ENCODE measurements at places on chromosomes 3 and 15.

DNA sequence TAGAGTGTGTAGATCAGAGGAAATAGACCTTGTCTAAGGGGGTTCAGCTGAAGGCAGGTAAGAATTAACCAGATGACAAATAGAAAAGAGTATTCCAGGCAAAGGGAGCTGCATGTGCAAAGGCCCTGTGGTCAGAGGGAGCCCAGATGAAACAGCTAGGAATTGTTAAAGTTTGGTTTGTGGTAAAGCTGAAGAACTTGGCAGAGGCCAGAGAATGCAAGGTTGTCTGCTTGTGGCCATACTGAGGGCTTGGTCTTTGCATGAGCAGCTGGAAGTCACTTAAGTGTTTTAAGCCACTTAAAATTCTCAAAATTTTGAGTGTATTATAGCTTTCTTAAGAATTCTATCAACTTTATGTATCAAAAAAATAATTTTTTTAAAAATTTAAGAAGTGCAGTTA, 116.5 kb downstream of the NEK10 start:
- no peak for DNase-seq

DNA sequence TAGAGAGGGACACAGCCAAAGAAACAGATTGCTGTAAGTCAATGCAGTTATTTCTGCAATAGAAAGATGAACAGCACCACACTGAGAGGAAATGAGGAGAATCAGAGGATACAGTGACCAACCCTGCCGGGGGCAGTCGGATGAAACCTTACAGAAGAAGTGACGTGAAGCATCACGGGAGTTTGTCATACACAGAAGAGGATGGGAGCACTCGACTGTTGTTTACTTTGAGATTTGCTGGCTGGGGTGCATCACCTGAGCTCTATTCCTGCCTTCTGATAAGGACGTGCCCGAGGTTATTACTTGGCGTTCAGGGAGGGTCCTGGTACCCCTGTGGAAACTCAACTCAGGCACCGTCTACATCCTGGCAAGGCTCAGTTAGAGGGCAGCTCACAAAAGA, 45.4 kb downstream of the MAGEF1 start:
- no peak for DNase-seq

- DNase-seq = no peak
These were observed 181.7 kb upstream of the SNTN start for GRCh38 chr3:63470745-63471144.

GRCh38 chr3:45817831-45818522, 21.6 kb upstream of the SLC6A20 start:
- DNase-seq = peak; percentile 86

DNA sequence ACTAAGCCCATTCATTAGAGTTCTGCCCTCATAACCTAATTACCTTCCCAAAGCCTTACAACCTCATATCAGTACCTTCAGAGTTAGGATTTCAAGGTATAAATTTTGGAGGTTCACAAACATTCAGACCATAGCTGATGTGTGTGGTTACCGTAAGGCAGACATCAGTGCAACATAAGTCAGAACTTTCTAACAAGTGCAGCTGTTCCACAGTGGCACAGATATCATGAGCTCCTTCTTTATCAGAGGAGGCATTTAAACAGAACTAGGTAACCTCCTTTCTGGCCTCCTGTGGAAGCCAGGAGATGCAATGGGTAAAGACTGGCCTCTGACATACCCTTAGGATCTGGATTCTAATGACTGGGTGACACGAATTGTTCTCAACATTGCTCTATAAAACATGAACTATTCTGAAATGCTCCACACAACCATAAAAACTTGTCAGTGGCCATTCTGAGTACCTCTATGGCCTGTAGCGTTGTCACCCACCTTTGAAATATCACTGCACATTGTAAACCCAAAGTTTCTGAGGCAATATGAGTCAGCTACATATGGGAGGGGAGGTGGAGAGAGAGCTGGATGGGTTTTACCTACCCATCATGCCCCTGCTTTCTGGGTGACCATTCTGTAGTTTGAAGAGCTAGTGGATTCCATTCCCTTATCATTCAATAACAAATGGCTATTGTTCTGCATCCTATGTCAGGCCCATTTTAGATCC, 546.0 kb upstream of the TBL1XR1 start:
- DNase-seq = no peak

GRCh38 chr15:80188251-80188650, 35.5 kb downstream of the FAH start:
- DNase-seq = no peak

DNA sequence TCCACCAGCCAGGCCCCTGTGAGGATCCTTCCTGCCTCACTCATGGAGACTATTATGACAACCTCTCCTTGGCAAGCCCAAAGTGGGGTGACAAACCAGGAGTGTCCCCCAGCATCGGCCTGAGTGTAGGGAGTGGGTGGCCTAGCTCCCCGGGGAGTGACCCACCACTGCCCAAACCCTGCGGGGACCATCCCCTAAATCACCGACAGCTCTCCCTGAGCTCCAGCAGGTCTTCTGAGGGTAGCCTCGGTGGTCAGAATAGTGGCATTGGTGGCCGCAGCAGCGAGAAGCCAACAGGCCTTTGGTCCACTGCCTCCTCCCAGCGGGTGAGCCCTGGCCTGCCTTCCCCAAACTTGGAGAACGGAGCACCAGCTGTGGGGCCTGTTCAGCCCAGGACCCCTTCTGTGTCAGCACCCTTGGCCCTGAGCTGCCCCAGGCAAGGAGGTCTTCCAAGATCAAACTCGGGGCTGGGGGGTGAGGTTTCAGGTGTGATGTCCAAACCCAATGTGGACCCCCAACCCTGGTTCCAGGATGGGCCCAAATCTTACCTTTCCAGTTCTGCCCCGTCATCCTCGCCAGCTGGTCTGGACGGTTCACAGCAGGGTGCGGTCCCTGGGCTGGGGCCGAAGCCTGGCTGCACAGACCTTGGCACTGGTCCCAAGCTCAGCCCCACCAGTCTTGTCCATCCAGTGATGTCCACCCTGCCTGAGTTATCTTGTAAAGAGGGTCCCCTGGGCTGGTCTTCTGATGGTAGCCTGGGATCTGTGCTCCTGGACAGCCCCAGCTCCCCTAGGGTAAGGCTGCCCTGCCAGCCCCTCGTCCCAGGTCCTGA, 1.0 kb downstream of the LIMD1 start:
- no peak for DNase-seq
